ENCODE measurements at places on chromosomes 3 and 15.

- DNase-seq = no peak
Observed at GRCh38 chr3:77227567-77227966, 187.7 kb downstream of the ROBO2 start.

GRCh38 chr3:2096216-2096615 lies 2.5 kb upstream of the CNTN4 start:
- no peak for DNase-seq

GRCh38 chr3:42080453-42080872 lies 10.7 kb upstream of the TRAK1 start:
- DNase-seq = no peak

- DNase-seq = peak; percentile 8
Observed at GRCh38 chr3:71585887-71586809, 2.6 kb upstream of the FOXP1 start.

DNA sequence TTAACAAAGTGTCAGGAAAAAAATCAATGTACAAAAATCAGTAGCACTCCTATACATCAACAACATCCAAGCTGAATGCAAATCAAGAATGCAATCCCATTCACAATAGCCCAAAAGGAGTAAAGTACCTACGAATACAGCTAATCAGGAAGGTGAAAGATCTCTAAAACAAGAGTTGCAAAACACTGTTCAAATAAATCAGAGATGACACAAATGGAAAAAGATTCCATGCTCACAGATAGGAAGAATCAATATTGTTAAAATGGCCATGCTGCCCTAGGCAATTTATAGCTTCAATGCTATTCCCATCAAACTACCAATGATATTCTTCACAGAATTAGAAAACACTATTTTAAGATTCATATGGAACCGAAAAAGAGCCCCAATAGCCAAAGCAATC lies 223.7 kb upstream of the CD96 start:
- no peak for DNase-seq

DNA sequence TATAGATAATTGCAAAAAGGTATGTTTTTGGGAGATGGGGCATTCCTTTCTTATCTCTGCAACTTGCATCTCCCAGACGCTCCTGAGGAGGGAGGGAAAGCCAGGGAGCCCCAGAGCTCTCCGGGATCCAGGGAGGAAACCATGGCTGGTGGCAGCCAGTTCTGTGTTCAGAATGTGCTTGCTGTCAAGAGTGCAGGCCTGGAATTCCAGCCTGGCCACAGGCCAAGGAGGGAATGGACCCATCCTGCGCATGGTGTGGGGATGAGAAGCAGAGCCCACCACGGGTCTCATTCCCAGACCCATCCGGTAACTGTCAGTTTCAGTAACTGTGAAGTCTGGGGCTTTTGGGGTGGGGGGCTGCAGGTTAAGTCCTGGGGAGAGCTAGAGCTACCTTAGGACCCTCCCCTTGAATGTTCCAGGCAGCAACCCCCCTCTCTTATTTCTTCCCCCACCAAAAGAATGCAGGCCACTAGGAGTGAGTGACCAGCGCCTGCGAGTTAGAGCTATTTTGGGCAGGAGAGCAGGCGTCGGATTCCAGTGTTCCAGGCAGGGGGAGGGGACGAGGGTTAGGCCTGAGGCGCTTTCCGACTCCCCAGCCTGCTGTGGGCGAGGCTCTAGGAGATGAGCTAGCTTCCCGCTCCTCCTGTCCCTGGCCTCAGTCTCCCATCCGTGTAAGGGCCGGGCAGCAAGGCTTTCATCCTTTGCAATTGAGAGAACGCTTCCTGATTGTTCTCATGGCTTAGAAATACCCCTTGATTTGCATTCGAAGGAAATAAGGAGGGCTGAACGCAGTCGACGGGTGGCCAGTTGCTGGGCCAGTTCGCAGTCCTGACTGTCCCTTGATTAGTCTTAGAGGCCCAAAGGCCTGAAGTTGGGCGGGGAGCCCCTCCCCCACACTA lies 781 bp upstream of the DAG1 start:
- no peak for DNase-seq

DNA sequence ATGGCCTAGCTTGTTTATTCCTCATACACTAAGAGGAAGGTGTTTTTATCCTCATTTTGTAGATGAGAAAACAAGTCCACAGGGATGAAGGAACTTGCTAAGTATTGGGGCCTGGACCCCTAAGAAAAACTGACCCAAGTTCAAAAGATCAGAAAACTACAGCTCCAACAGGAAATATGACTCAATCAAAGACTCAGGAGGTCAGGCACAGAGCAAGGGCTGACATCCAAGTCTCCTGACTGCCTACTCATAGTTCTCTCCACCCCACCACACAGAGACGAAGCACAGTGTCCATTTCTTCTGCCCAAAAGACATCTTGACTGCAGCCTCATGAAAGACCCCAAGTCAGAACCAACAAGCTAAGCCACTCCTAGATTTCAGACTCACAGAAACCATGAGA lies 26.9 kb upstream of the TPM1 start:
- DNase-seq = no peak

DNA sequence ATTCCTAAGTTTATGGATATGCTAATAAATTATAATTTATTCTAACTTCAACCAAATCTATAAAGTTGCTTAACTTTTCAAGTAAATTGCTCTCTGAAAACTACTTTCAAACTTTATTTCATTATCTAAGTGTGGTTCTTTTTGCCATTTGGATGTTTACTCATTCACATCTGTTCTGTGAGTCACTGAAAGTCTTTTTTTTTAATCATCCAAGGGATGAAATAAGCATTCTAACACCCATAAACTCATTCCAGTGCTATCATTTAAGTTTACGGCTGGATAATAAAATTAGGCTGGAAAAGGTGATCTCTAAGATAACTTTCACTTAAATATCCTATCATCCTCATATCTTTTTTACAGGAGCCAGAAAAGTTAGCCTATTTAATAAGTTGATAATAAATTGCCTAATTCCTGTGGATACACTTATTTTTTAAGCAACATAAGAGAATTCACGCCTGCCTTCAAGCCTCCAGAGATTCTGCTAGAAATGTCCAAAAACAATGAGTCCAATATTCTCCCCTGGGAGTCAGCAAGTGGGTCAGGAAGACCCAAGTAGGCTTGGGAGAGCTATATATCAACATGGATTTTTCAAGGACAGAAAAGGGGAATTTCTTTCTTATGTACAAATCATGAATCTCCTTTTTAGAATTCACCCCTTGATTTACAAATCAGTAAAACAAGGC lies 25.8 kb downstream of the SCG3 start:
- no peak for DNase-seq

GRCh38 chr3:148512648-148513047 lies 185.1 kb upstream of the AGTR1 start:
- no peak for DNase-seq

GRCh38 chr15:74982183-74982582 lies 13.2 kb upstream of the SCAMP5 start:
- no peak for DNase-seq

- DNase-seq = peak; percentile 59
Observed at GRCh38 chr15:74489518-74490338, 28.8 kb upstream of the UBL7 start.

DNA sequence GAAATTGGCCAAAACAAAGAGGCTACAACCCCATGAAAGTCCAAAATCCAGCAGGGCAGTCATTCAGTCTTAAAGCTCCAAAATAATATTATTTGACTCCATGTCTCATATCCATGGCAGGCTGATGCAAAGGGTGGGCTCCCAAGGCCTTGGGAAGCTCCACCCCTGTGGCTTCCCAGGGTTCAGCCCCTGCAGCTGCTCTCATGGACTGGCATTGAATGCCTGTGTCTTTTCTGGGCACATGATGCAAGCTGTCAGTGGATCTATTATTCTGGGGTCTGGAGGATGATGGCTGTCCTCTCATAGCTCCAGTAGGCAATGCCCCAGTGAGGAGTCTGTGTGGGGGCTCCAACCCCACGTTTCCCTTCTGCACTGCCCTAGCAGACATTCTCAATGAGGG lies 81.8 kb downstream of the ZMAT3 start:
- no peak for DNase-seq

DNA sequence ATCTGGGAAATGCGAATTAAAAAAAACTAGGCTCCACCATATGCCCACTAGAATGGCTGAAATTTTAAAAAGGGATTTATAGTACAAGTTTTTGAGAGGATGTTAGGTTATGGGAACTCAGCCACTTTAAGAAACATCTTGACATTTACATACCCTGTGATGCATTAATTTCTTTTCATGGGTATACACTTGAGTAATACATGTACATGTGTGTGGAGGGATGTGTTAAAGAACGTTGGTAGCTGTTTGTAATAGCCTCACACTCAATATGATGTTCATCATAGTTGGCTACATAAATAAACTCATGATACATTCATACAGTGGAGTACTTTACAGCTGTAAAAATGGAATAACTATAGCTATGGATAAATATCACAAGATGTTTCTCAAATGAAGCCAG lies 40.9 kb downstream of the MEF2A start:
- DNase-seq = no peak

DNA sequence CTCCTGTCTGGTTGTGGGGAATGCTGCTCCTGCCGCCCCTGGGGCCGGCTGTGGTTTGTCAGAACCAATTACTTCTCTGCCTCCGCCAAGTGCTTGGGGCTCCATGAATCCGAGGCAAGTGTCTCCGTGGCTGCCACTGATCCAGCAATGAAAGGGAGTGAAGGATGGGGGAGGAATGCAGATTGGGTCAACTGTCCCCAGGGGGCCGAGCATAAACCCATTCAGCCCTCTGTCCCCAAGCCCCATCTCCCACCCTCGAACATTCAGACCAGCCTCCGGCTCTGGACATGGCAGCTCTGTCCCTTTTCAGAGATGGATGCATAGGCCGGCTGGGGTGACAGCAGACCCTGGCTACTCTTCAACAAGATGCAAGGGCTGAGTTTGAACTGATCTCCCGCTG lies 35.5 kb downstream of the CACNA2D2 start:
- DNase-seq = no peak

DNA sequence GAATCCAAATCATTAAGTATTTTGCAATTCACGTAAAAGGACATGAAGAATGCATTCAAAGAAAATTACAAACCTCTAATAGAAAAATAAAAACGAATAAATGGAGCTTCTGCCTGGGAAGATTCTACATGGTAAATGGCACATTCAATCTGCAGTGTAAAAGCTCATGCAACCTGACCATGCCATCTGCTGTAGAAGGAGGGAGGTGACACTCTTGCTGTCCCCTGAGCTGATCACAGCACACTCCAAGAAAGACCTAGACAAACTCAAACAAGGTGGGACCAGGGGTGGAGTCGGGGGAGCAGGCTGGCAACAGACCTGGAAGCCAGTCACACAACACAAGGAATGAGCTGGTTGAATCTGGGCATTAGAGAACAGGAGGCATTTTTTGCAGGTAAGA lies 101.8 kb downstream of the BDH1 start:
- DNase-seq = no peak

- DNase-seq = no peak
Observed at GRCh38 chr3:126828306-126828705, 124.3 kb downstream of the CHCHD6 start.

GRCh38 chr15:45795440-45796069 lies 160.7 kb downstream of the SQOR start:
- DNase-seq = no peak

Measured in stimulated activated CD4-positive, alpha-beta T cell treated with anti-CD3 and anti-CD28 coated beads, Interleukin-12 subunit alpha, Interleukin-12 subunit beta, amount 100 ng/mL, for 48 hours (primary cell).